ENCODE measurements at places on chromosomes 4 and X.

DNA sequence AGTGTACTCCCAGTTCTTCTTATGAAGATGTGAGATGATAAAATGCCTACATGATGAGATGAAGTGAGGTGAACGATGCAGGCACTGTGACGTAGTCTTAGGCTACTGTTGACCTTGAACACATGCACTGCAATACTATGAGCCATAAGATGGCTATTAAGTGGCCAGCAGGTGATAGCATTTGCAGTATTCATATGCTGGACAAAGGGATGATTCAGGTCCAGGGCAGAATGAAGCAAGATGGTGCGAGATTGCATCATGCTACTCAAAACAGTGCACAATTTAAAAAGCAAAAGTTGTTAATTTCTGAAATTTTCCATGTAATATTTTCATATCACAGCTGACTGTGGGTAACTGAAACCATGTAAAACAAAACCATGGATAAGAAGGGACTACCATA is 781.4 kb downstream of the PCDH18 start:
- no peak for DNase-seq

GRCh38 chr4:56863441-56864139 is 42.1 kb upstream of the SPINK2 start:
- no peak for DNase-seq

DNA sequence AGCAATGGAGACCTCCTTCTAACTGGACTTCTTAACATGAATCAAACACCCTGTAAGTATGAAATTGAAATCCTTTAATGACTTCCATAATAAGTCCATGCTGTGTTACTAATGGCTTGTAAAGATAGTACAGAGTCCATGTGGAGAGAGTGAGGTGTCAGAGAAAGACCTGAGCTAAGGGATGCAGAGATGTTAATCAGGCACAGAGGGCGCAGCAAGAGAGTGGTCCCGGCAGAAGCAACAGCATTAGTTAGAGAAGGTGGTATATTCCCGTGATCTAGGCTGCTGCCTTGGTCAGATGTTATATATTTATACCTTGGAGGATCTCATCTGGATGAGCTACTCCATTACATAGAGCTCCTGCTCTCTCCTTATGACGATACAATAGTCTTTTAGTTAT is 295.3 kb downstream of the LDB2 start:
- no peak for DNase-seq

DNA sequence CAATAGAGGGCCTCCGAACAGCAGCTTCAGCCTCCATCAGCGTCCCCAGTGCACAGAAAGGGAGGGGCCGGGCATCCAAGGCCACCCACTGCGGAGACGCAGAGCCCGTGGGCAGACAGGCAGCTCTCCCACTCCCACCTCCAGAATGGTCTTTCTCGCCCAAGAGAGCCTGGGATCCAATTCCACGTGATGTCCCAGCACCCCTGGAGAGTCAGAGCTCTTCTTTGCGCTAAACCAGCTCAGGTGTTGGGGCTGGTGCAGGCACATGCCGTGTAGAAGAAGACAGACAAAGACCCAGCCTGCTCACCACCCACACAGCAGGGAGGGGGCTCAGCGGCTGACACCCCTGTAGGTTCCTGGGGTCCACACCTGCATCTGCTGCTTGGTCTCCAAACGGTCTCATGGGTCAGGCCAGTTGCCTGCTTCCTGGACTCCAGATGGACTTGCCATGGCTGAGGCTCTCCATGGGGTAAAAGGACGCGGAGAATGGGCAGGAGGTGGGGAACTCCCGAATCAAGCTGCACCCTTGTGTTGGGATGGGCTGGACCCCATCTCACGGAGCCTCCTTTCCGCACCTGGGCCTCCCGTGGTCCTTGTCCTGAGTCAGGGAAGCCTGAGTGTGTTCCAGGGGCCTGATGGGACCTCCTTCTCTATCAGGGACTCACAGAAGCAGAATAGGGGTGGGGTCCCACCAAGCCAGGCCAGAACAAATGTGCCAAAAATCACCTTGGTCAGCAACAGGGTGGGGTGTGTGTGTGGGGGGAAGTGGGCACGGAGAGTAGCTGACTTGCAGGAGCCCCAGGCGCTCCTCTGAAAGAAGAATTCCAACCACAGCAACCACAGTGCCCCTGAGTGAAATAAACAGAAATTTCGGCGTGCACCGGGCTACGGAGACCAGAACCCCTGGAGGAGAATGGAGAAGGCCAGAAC is 11.6 kb upstream of the ASMTL start:
- DNase-seq: peak; percentile 18

DNA sequence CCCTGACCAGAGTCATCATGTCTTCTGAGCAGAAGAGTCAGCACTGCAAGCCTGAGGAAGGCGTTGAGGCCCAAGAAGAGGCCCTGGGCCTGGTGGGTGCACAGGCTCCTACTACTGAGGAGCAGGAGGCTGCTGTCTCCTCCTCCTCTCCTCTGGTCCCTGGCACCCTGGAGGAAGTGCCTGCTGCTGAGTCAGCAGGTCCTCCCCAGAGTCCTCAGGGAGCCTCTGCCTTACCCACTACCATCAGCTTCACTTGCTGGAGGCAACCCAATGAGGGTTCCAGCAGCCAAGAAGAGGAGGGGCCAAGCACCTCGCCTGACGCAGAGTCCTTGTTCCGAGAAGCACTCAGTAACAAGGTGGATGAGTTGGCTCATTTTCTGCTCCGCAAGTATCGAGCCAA is 11.0 kb downstream of the MAGEA4 start:
- DNase-seq: no peak

DNA sequence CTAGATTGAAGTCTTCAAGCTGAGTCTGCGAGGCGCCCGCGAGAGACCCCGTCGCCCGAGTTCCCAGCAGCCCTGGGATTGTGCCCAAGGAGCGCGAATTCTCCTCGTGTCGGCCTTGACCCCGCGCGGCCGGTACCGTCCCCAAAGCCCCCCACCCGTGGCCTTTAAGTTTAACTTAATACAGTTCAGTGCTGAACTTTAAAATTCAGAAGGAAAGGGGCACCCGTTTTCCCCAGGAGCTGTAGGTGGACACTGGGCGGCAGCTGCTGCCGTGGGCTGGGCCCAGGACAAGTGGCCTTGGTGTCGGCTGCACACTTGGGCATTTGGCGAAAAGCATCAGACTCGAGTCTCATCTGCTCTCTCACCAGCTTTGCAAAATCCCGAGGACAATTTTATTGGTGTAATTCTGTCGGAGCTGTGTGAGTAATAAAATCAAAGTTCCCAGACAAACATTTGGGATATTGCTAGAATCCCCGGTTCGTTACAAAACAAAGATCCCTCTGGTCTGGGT is 634 bp downstream of the CWH43 start:
- no peak for DNase-seq

DNA sequence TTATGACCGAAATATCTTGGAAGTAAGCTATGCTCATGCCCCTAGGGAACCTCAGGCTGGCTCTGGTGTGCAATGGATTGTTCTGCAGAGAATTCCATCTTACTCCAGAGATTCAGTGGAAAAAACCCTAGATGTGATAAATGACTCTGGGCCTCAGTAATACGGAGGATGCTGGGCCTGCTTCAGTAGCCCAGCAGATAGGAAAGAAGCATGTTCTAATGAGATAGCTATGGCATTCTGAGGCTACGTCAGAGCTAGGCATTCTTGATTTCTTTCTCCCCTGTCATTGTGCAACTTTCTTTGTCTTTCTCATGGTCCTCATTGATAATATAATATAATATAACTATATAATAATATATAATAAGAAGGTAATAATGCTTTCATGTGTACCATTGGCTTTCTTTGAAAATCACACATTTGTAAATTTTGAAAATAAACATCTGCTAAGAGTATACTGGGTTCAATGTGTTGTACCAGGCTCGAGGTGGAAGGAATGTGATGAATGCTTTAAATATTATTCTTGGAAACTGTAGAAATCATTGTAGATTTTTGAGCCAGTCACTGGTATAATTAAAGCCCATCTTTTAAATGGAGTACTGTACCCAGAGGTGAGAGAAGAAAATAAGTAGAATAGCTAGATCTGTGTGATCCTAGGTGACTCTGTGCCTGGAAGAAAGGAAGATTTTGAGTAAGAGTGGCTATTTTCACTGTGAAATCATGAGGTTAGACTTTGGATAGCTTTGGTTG is 152.0 kb downstream of the IL15 start:
- no peak for DNase-seq

GRCh38 chr4:177283167-177283566 is 26.5 kb upstream of the NEIL3 start:
- DNase-seq: no peak

- no peak for DNase-seq
Observed at GRCh38 chr4:23337292-23337691, 552.6 kb downstream of the PPARGC1A start.

- no peak for DNase-seq
Observed at GRCh38 chr4:2378898-2379297, 39.5 kb downstream of the ZFYVE28 start.

GRCh38 chr4:72975488-72975784 is 94.1 kb downstream of the COX18 start:
- no peak for DNase-seq

GRCh38 chr4:41339812-41340809 is 83.4 kb downstream of the UCHL1 start:
- DNase-seq: no peak

- DNase-seq: no peak
Observed at GRCh38 chr4:40617872-40618271, 11.8 kb downstream of the RBM47 start.

DNA sequence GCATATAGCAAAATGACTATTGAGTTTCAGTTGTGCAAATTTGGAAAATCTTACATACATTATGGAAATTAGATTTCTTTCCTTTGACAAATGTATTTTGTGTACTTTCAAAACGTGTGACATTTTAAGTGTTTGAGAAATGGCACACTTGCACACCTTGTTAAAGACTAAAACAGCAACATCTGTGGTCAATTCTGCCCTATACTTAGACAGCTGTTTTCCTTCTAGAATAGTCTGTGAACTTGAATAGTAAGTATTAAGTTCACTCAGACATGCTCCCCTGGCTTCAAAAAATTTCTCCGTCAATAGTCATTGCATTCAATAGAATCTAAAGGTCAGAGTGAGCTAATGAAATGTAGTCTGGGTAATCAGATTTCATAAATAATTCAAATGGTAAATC is 21.7 kb upstream of the TBC1D9 start:
- DNase-seq: no peak

DNA sequence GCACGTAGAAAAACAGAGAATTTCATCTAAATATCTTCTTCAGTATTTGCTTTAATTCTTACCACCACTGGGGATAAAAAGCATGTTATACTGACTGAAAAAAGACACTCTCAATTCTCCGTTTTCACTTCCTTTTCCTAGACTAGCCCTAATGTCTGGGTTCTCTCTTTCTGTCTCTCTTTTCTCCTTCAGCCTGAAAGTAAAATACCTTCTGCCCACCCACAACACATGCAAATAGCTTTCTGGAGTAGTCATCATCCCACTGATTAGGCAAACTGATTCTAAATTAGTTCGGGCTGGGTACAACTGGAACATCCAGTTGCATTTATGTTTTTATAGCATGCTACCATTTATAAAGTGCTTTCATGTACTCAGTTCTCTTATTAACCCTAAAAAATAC is 142.4 kb upstream of the ANKRD50 start:
- DNase-seq: no peak

DNA sequence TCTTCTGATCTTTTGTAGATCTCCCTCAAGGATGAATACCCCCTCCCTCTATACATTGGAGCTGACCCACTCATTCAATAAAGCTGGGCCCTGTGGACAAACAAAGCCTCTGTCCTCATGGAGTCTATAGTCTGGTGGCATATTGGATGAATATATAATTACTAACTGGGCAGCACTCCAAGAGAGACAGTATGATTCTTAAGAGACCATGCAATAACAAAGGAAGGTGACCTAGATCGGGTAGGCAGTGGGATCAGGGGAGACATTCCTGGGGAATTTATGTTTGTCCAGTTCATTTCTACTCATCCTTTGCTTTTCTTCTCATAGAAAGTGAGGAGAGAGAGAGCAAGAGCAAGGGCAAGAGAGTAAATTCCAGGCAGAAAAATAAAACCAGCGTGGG is 23.5 kb upstream of the CXCL13 start:
- DNase-seq: no peak

DNA sequence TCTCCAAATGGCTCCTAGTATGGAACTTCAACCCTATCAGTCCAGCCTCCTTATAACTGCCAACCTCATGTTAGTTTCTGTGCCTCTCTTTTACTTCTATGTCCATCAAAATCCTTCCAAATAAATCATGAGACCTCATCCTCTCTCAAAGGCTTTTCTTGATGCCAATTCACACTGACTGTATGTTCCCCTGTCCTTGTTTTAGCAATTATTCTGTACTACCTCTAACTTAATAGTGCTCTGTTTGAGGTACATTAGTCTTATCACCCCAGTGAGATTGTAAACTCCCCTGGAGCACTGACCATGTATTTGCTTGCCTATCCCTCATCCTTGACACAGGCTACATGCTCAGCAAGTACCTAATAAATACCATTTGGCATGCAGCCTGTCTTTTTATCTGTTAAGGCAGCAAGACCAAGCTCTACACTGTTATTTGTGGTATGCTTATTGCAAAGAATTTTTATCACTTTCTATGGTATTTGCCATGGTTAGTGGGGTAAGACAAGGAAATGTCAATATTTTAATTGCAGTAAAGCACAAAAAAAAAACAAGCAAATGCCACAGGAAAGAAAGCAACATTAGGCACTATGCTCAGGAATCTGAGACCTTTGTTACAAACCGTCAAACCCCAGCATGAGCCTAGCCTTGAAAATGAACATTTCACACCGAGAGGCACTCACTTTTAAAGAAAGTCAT is 119.2 kb downstream of the SMARCA1 start:
- DNase-seq: no peak

GRCh38 chrX:135087867-135088266 is 32.5 kb downstream of the ETDB start:
- DNase-seq: no peak

- peak; percentile 57 for DNase-seq
Observed at GRCh38 chr4:184385705-184386141, 88.6 kb downstream of the IRF2 start.

DNA sequence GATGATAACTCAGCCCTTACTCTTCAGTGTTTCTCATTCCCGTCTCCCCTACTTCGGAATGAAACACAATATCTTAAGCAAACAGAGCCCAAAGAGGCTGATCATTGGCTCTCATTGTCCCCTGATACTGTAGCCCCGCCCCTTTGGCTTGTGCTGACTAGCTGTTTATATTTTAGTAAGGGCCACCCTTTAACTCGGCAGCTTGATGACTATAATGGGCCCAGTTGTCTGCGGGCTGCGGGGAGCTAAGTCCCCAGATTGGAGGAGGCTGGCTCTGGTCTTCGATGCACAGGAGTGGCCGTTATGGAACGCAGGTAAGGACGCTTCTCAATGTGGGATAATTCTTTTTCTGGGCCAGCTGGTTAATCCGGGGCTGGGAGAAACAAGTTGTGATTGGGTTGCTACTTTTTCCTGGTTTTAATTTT is at the start of gene TRIM2:
Gene TRIM2 (plus strand): TSS at position 197 of the 425 bp plus-strand sequence. CDS start 88 bp downstream, at position 285.
- DNase-seq: peak; percentile 23

- DNase-seq: no peak
Observed at GRCh38 chrX:94204524-94204923, 530.5 kb downstream of the FAM133A start.

DNA sequence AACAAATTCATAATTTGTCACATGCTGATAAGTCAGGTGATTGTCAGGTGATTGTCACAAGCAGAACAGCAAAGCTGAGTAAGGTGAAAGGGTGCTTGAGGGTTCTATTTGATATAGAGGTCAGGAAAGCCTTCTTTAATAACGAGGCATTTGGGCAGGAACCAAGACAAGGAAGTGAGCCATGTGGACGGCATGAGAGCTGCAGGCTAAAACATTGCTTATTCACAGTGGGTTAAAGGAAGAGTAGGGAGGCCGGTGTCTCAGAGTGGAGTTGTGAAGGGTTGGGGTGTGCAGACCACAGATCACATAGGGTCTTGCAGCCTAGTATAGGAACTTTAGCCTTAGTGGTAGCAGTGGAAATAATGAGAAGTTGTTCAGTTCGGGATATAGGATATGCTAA is 31.3 kb upstream of the CYP2U1 start:
- DNase-seq: no peak

All from Peyer's patch (tissue), 4 donors.